MCF 10A (cell line): ENCODE measurements at places on chromosomes 16 and 17. TPM values are rescaled to one million over a fixed set of nuclear protein-coding genes. Genes with fewer than 3 reads are reported as not detected.

DNA sequence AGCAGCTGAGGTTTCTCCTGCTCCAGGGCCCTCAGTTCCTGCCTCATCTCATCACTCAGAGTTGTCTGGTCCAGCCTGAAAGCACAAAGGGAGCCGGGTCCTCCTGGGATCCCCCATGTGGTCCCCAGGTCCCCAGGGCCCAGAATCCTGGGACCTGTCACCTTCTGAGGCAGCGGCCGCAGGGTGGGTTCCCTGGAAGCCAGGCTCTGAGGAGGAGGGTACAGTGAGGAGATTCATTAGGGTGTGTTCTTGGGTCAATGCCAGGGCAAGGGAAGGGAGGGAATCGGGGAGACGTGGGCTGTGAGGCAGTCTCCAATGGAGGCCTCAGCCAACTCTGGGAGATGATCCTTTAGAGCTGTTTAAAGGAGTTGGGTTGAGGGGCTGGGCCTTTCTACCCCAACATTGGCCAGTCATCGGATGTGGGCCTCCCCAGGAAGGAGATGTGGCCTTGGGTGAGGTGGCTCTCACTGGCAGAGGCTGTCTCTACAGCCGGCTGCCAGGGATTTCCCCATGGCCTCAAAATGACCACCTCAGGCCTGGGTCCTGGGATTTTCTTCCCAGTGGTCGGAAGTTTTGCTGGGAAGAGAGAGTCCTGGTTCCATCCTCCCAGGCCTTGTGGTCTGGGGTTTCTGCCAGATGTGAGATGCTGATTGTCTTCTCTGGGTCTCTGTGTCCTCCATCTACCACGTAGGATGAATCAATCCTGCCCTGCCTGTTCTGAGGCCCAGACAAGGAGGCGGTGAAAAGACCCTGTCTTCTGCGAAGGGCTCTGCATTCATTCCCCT, 47.3 kb downstream of the NLRP1 start:
- H3K27me3 ChIP-seq: no peaks in the 10 kb centered on the region
- H3K27ac ChIP-seq: no peak overlapping the region
- DNase-seq: no peak
- peaks cover 28% of the 10 kb centered on the region for H3K36me3 ChIP-seq
- H3K4me3 ChIP-seq: no peak overlapping the region

DNA sequence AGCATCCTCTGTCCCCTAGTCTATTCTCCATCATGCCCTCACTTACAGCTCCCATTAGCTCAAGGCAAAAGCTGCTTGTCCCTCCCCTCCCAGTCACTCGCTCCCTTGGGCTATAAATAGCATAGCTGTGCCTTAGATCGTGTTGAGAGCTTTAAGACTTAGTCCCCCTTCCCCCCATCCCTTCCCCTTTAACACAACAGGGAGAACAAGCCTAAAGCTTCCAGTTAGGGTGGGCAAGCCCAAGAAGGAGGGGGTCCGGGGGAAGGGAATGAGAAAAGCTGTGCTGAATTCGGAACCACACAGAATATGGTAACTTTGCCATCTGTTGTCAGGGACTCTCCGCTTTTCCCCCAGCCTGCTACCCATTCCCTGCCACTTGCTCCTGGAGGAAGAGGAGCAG, 4.9 kb upstream of the HIGD1B start:
- no peaks in the 10 kb centered on the region for H3K36me3 ChIP-seq
- H3K27me3 ChIP-seq: no peaks in the 10 kb centered on the region
- DNase-seq: no peak
- H3K4me1 ChIP-seq: no peaks in the 10 kb centered on the region
- H3K4me3 ChIP-seq: no peak overlapping the region
- no peak overlapping the region for H3K27ac ChIP-seq

GRCh38 chr17:55354010-55354409, 67.6 kb downstream of the MMD start:
- no peak for DNase-seq
- no peak overlapping the region for H3K27ac ChIP-seq
- no peaks in the 10 kb centered on the region for H3K27me3 ChIP-seq
- H3K4me1 ChIP-seq: no peaks in the 10 kb centered on the region
- H3K4me3 ChIP-seq: no peak overlapping the region

GRCh38 chr16:28108590-28109247, 45.2 kb upstream of the GSG1L start:
- no peak for DNase-seq
- peak overlapping the region; percentile 64 for H3K27ac ChIP-seq
- no peaks in the 10 kb centered on the region for H3K4me1 ChIP-seq
- H3K27me3 ChIP-seq: no peaks in the 10 kb centered on the region

GRCh38 chr16:78483124-78483992, 383.9 kb downstream of the WWOX start:
- H3K36me3 ChIP-seq: no peaks in the 10 kb centered on the region
- no peaks in the 10 kb centered on the region for H3K27me3 ChIP-seq
- DNase-seq: no peak
- no peak overlapping the region for H3K4me3 ChIP-seq
- no peaks in the 10 kb centered on the region for H3K4me1 ChIP-seq

The CA7 gene
- not detected in 2 replicates for total RNA-seq

GRCh38 chr17:79811011-79811867, 14.4 kb upstream of the CBX8 start:
- H3K36me3 ChIP-seq: peaks cover 6% of the 10 kb centered on the region
- H3K4me1 ChIP-seq: peaks cover 12% of the 10 kb centered on the region
- H3K27me3 ChIP-seq: peaks cover 37% of the 10 kb centered on the region
- peak overlapping the region; percentile 52 for H3K4me3 ChIP-seq
- peak; percentile 61 for DNase-seq

- H3K4me3 ChIP-seq: no peak overlapping the region
- peaks cover 6% of the 10 kb centered on the region for H3K36me3 ChIP-seq
- no peaks in the 10 kb centered on the region for H3K4me1 ChIP-seq
- no peaks in the 10 kb centered on the region for H3K27me3 ChIP-seq
- H3K27ac ChIP-seq: no peak overlapping the region
- no peak for DNase-seq
Observed at GRCh38 chr17:46810837-46811236, 7.7 kb downstream of the WNT3 start.

The CD7 gene
- total RNA-seq: 0.63 and 0.71 TPM in 2 replicates

DNA sequence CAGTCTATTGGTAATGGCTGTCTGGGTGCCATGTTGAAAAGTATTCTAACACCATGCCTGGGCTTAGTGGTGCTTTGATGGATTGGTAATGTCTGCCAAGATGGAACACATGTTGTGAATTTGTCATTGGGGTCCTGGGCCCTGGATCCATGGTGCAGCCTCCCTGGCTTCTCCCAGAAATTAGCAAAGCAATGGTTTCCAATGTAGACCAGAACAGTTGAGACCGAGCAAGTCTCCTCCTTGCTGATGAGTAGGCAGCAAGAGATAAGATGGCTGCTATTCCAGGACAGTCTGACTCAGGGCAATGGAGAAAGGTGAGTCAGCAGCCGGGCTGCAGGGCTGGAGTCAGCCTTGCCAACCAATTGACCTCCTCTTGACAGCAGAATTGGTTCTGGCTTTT, 30.8 kb downstream of the GPR139 start:
- H3K4me1 ChIP-seq: no peaks in the 10 kb centered on the region
- H3K27me3 ChIP-seq: peaks cover 10% of the 10 kb centered on the region
- no peak overlapping the region for H3K27ac ChIP-seq
- no peak for DNase-seq
- H3K36me3 ChIP-seq: no peaks in the 10 kb centered on the region
- H3K4me3 ChIP-seq: no peak overlapping the region

The ENDOV gene
- 28.0 and 34.4 TPM in 2 replicates for total RNA-seq
